ENCODE measurements at places on chromosomes 7 and 10.

GRCh38 chr10:24575481-24576002, 148.1 kb downstream of the ARHGAP21 start:
- no peaks in the 10 kb centered on the region for H3K4me1 ChIP-seq
- DNase-seq = no peak
- H3K27me3 ChIP-seq = no peaks in the 10 kb centered on the region
- H3K27ac ChIP-seq = no peak overlapping the region
- H3K36me3 ChIP-seq = no peaks in the 10 kb centered on the region

- peak within 1 kb of the TSS; percentile 27 for H3K27ac ChIP-seq
- peak within 1 kb of the TSS; percentile 22 for H3K4me3 ChIP-seq
These were observed at the start of gene PYROXD2 for GRCh38 chr10:98414932-98415730. Gene PYROXD2 (minus strand): TSS chr10:98415182. CDS start chr10:98415135, 47 bp downstream.

DNA sequence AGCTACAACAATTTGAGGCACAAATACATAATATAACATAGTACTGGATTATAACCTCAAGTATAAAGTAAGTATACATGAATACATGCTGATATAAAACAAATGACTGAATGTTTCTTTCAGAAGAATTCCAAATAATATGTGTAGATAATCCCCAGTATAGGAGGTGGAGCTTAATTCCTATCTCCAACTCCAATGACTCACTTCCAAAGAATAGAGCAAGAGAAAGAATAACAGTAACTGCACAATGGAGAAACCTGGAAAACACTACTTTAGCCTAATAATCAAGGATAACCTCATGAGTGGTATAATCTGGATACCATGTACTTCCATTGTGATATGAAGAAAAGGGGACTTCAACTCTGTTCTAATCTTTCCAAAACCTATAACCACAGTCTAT, 13.7 kb upstream of the SEMA3C start:
- no peak overlapping the region for H3K4me3 ChIP-seq
- H3K27me3 ChIP-seq = no peaks in the 10 kb centered on the region
- no peaks in the 10 kb centered on the region for H3K36me3 ChIP-seq
- no peak for DNase-seq
- no peak overlapping the region for H3K27ac ChIP-seq

DNA sequence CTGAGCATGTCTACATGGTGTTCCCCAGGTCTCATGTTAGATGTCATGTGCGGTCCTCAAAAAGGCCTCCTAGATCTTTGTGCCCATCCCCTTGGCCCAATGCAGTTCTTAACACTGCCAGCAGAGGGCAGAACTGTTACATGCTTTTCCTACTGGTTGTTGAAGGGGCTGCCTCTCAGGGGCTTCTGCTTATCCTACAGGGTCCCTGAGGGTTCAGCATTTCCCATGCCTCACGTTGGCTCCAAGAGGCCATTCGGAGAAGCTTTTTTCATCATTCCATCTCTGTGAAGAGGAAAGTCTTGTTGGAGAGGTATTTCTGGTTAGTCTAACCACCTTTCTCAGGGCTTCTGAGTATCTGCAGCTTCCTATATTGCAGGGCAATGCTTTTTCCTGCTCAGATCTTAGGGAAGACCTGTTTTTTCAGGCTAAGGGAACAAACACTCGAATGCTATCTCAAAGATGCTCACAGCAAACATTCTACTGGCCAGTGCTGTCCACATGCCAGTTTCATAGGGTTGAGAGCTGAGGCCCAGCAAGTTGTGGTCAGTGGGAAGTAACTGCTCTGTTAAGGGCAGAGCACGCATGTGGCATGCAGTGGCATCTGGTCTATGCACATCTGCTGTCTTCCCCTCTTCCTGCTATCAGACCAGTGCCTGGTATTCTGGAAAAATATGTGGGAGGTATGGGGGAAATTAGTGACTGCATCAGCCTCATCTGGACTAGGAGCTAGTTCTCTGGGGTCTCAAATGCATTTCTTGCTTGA, 31.5 kb downstream of the MBL2 start:
- H3K36me3 ChIP-seq = no peaks in the 10 kb centered on the region
- no peaks in the 10 kb centered on the region for H3K4me1 ChIP-seq
- no peak overlapping the region for H3K4me3 ChIP-seq
- DNase-seq = no peak
- no peak overlapping the region for H3K27ac ChIP-seq

- DNase-seq = no peak
- H3K4me1 ChIP-seq = no peaks in the 10 kb centered on the region
- no peak overlapping the region for H3K27ac ChIP-seq
- no peak overlapping the region for H3K4me3 ChIP-seq
- no peaks in the 10 kb centered on the region for H3K36me3 ChIP-seq
- H3K27me3 ChIP-seq = no peaks in the 10 kb centered on the region
These were observed 169.5 kb downstream of the DNAJB6 start for GRCh38 chr7:157506268-157506667.
